Effector memory CD8-positive, alpha-beta T cell (primary cell): ENCODE measurements at places on chromosomes 13 and 19.
A peak's percentile ranks its signal among the peaks of the same experiment; 100 is the strongest.

- DNase-seq = no peak
- H3K4me3 ChIP-seq = no peak overlapping the region
- H3K27ac ChIP-seq = no peak overlapping the region
- no peaks in the 10 kb centered on the region for H3K27me3 ChIP-seq
- peaks cover under 1% of the 10 kb centered on the region for H3K36me3 ChIP-seq
These were observed 6.2 kb upstream of the COLGALT1 start for GRCh38 chr19:17549085-17549740.

DNA sequence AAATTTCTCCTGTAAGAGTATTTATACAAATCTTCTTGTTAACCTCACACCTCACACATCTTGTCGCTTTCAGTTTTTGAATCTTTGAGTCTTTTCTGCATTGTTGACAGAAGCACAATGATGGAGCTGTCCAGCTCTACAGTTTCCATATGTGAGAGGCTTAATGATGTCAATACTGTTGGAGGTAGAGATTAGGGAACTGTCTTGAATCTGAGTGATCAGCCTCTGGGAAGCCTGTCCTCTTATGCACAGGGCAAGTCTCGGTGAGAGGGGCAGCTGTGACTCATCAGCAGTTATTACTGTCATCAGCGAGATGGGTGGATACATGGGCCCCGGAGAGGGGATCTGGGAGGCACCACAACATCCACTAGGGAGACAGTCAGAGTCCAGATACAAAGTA is 4.6 kb upstream of the ITGBL1 start:
- no peaks in the 10 kb centered on the region for H3K36me3 ChIP-seq
- no peak for DNase-seq
- H3K4me1 ChIP-seq = no peaks in the 10 kb centered on the region

DNA sequence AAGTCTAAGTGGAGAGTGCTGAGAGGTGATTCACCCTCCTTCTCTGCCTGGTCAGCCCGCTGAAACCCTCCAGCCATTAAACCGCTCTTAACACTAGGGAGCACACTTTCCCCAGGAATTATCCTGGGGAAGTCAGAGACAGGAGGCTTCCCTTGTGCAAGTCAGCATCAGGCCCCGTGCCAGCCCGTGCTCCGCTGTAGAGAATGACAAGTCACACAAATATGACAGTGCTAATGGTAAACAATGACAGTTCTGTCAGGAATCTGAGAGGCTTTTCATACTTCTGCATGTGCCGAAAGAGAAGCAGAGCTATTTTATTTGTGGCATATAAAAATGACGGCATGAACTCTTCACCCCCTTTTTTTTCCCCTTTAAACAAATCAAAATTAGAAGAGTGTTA is 816.9 kb upstream of the SLC10A2 start:
- H3K36me3 ChIP-seq = peaks cover 8% of the 10 kb centered on the region
- no peak for DNase-seq
- H3K4me1 ChIP-seq = no peaks in the 10 kb centered on the region
- no peak overlapping the region for H3K4me3 ChIP-seq
- H3K27me3 ChIP-seq = no peaks in the 10 kb centered on the region

DNA sequence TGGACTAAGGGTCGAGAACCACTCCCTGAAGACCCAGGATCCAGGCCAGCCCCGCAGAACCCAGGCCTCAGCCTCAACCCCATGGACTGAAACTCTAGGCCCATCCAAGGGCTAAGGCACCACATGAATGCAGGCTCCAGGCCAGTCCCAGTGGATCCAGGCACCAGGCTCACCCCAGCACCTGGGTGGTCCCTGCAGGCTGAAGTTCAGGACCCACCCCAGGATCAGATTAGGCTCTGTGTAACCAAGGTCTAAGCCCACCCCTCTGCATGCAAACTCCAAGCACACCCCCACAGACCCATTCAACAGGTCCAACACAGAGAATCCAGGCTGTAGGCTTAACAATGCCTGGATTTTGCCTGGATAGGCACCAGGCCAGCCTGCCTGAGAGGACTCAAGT is 1876.2 kb downstream of the PCDH9 start:
- no peak for DNase-seq
- H3K27ac ChIP-seq = no peak overlapping the region
- H3K36me3 ChIP-seq = no peaks in the 10 kb centered on the region
- no peaks in the 10 kb centered on the region for H3K27me3 ChIP-seq
- H3K4me3 ChIP-seq = no peak overlapping the region

GRCh38 chr13:44021422-44021821 is 141.7 kb downstream of the LACC1 start:
- H3K27ac ChIP-seq = no peak overlapping the region
- no peaks in the 10 kb centered on the region for H3K36me3 ChIP-seq
- no peak overlapping the region for H3K4me3 ChIP-seq
- no peaks in the 10 kb centered on the region for H3K4me1 ChIP-seq
- peaks cover 22% of the 10 kb centered on the region for H3K27me3 ChIP-seq

DNA sequence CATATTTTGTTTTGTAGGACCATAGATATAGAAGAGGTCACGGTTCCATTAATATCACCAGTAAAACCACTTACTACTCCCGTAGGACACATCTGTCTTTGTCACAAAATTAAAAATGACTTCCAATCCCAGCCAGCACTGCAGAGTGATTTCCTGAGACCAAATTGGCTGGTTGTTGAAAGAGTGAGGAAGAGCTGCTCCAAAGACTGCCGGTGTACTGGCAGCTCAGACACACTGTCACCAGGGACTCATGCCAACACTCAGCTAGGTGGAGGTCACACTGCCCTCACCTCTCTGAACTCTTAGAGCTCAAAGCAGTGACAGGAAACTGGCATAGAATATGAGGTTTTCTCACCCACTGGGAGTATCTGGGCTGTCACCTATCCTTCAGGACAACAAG is 52.1 kb downstream of the FLT1 start:
- no peak for DNase-seq
- no peaks in the 10 kb centered on the region for H3K4me1 ChIP-seq
- H3K4me3 ChIP-seq = no peak overlapping the region
- no peaks in the 10 kb centered on the region for H3K36me3 ChIP-seq
- no peak overlapping the region for H3K27ac ChIP-seq
- peaks cover 45% of the 10 kb centered on the region for H3K27me3 ChIP-seq

GRCh38 chr13:97019236-97019635 is 25.0 kb upstream of the OXGR1 start:
- H3K27ac ChIP-seq = no peak overlapping the region
- peaks cover 4% of the 10 kb centered on the region for H3K4me1 ChIP-seq
- DNase-seq = no peak
- peaks cover 52% of the 10 kb centered on the region for H3K27me3 ChIP-seq

GRCh38 chr13:96780105-96780504 is 214.2 kb downstream of the OXGR1 start:
- no peaks in the 10 kb centered on the region for H3K4me1 ChIP-seq
- H3K27ac ChIP-seq = no peak overlapping the region
- H3K27me3 ChIP-seq = no peaks in the 10 kb centered on the region
- H3K36me3 ChIP-seq = no peaks in the 10 kb centered on the region

- H3K4me3 ChIP-seq = no peak overlapping the region
- H3K4me1 ChIP-seq = peaks cover 23% of the 10 kb centered on the region
- H3K36me3 ChIP-seq = peaks cover 23% of the 10 kb centered on the region
- H3K27ac ChIP-seq = no peak overlapping the region
- H3K27me3 ChIP-seq = peaks cover 54% of the 10 kb centered on the region
These were observed 13.0 kb upstream of the KCNN1 start for GRCh38 chr19:17953869-17954268.

DNA sequence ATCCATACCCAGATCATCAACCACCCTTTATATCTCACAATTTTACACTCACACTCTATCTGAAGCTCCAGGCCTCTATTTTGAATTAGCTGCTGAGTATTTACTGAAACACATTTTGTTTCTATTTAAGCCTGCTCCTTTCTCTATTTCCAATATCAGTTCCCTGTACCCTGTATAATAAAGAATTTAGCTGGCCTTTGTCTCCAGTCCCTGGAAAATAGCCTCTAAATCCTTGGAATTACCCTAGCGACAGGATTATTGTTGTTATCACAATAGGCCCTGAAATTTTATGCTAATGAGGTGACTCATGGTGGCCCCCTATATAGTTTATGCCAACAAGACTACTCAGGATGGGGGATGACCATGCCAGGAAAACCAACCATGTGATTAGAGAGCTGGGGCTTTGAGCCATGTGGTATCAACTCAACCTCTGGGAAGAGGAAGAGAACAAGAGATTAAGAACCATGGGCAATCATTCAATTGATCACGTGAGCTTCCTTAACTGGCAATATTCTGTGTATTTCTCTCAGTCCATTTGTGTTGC is 72.7 kb downstream of the KATNAL1 start:
- H3K36me3 ChIP-seq = peaks cover 5% of the 10 kb centered on the region
- no peak overlapping the region for H3K4me3 ChIP-seq
- H3K27me3 ChIP-seq = no peaks in the 10 kb centered on the region
- no peak overlapping the region for H3K27ac ChIP-seq
- no peaks in the 10 kb centered on the region for H3K4me1 ChIP-seq

DNA sequence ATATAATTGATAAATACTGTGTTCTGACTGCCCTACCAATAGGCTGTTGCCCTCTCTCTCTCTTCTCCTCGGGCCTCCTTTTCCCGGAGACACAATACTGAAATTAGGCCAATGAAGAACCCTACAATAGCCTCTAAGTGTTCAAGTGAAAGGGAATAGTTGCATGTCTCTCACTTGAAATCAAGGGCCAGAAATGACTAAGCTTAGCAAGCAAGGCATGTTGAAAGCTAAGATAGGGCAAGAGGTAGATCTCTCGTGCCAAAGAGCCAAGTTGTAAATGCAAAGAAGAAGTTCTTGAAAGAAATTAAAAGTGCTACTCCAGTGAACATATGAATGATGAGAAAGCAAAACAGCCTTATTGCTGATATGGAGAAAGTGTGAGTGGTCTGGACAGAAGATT is 13.3 kb downstream of the KATNAL1 start:
- no peak overlapping the region for H3K27ac ChIP-seq
- no peak for DNase-seq

GRCh38 chr13:53562419-53562818 is 533.8 kb downstream of the OLFM4 start:
- H3K36me3 ChIP-seq = no peaks in the 10 kb centered on the region
- no peaks in the 10 kb centered on the region for H3K27me3 ChIP-seq
- no peak overlapping the region for H3K4me3 ChIP-seq
- no peak overlapping the region for H3K27ac ChIP-seq
- no peaks in the 10 kb centered on the region for H3K4me1 ChIP-seq

GRCh38 chr19:771332-771785 is 20.4 kb downstream of the MISP start:
- no peaks in the 10 kb centered on the region for H3K36me3 ChIP-seq
- peaks cover 3% of the 10 kb centered on the region for H3K4me1 ChIP-seq
- H3K4me3 ChIP-seq = no peak overlapping the region
- no peak overlapping the region for H3K27ac ChIP-seq
- DNase-seq = no peak

GRCh38 chr13:113074401-113074800 is 31.2 kb upstream of the F7 start:
- H3K36me3 ChIP-seq = peaks cover 5% of the 10 kb centered on the region
- DNase-seq = no peak
- H3K27me3 ChIP-seq = no peaks in the 10 kb centered on the region
- H3K4me1 ChIP-seq = no peaks in the 10 kb centered on the region

GRCh38 chr19:12495002-12495802 is 10.6 kb upstream of the ZNF709 start:
- DNase-seq = peak; percentile 82
- peak overlapping the region; percentile 85 for H3K4me3 ChIP-seq
- H3K27me3 ChIP-seq = no peaks in the 10 kb centered on the region
- H3K36me3 ChIP-seq = peaks cover 3% of the 10 kb centered on the region
- peak overlapping the region; percentile 36 for H3K27ac ChIP-seq

GRCh38 chr13:27427641-27428040 is 3.2 kb downstream of the GTF3A start:
- H3K27ac ChIP-seq = peak overlapping the region; percentile 90
- H3K4me3 ChIP-seq = peak overlapping the region; percentile 79
- no peaks in the 10 kb centered on the region for H3K27me3 ChIP-seq
- peaks cover 87% of the 10 kb centered on the region for H3K36me3 ChIP-seq
- no peak for DNase-seq

DNA sequence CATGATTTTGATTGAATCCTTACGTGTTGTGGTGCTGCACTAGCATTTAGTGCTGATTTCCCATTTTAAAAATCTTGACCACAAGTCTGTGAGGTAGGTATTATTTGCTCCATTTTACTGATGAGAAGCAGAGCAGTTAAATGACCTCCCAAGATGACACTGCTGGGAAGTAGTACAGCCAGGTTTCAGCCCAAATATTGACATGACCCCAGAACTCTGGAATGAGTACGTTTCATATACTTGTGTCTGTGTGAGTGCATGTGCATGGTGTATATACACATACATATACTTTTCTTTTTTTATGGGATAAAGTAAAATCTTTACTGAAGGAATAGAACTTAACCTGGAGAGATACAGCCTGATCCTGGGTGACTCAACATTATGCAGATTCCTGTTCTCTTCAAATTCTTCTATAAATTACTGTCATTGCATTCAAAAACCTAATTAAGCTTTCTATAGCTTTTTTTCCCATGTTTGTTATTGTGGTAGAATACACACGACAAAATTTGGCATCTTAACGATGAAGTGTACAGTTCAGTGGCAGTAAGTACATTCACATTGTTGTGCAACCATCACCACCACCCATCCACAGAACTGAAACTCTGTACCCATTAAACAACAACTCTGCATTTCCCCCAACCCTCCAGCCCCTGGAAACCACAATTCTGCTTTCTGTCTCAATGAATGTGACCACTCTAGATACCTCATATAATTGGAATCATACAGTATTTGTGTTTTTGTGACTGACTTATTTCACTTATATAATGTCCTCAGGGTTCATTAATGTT is 311.9 kb downstream of the MTUS2 start:
- H3K4me3 ChIP-seq = no peak overlapping the region
- H3K27me3 ChIP-seq = no peaks in the 10 kb centered on the region
- no peak overlapping the region for H3K27ac ChIP-seq

DNA sequence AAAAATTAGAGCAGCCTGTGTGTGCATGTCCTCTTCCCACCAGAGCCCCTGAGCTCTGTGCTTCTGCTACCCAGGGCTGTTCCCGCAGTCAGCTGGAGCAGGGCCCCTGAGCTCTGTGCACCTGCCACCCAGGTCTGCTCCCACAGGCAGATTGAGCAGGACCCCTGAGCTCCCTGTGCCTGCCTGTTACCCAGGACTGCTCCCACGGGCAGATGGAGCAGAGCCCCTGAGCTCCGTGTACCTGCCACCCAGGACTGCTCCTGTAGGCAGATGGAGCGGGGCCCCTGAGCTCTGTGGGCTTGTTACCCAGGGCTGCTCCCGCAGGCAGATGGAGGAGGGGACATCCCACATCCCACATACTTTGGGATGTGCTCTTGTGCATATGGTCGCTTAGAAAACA is 186.8 kb upstream of the SOX1 start:
- H3K27ac ChIP-seq = no peak overlapping the region
- H3K27me3 ChIP-seq = peaks cover 17% of the 10 kb centered on the region
- no peak for DNase-seq
- H3K4me3 ChIP-seq = no peak overlapping the region
- H3K4me1 ChIP-seq = no peaks in the 10 kb centered on the region

DNA sequence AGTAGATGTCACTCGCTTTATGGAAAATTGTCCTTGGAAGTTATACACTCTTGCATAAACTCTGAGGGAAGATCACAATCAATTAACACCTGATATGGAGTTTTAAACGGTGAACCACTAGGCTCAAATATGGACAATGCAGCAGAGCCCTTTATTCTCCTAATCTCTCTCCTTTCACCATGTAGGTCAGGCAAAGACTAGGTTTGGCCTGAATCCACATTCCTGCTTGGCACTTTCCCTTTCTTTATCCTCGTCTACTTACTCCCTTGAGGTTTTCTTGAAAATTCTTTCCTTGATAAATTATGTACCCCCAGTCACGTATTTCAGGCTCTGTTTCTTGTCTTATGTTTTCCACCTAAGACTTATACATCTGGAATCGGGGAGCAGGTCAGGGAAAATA is 751.7 kb downstream of the DACH1 start:
- H3K36me3 ChIP-seq = no peaks in the 10 kb centered on the region
- no peak overlapping the region for H3K4me3 ChIP-seq
- no peaks in the 10 kb centered on the region for H3K27me3 ChIP-seq
- H3K4me1 ChIP-seq = no peaks in the 10 kb centered on the region
- no peak for DNase-seq
- no peak overlapping the region for H3K27ac ChIP-seq
